HepG2 (cell line): ENCODE measurements at places on chromosomes 6 and 20. TPM values are rescaled to one million over a fixed set of nuclear protein-coding genes. Genes with fewer than 3 reads are reported as not detected.

Gene CRIP3
- total RNA-seq, result 3.5 and 6.3 TPM in 2 replicates

Gene FNDC11
- not detected in 2 replicates for total RNA-seq

Gene ADGB
- total RNA-seq, result not detected in 2 replicates

- H3K27me3 ChIP-seq, result peaks cover 34% of the 10 kb centered on the region
- peak overlapping the region; percentile 28 for H3K27ac ChIP-seq
- H3K4me1 ChIP-seq, result peaks cover 100% of the 10 kb centered on the region
- H3K36me3 ChIP-seq, result no peaks in the 10 kb centered on the region
Observed at GRCh38 chr20:50242863-50243609, 52.4 kb downstream of the CEBPB start.

DNA sequence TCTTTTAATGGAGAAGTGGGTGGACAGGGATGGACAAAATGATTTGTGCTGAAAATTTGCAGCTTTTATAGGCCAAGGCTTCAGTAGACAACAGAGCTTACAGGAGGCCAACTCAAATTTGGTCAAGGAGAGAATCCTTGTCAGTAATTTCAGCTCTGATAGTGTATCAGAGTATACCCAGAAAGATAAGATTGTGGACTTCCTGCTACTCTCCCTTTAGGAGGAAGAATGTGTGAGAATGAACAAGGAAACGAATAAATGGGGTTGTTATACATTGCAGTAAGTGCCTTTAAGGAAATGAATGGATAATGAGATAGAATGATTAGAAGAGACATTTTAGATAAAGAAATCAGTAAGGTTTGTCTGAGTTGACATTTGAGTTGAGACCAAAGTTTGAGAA lies 519.9 kb downstream of the UTRN start:
- H3K27me3 ChIP-seq, result no peaks in the 10 kb centered on the region
- no peaks in the 10 kb centered on the region for H3K4me1 ChIP-seq
- H3K27ac ChIP-seq, result no peak overlapping the region
- peaks cover 5% of the 10 kb centered on the region for H3K36me3 ChIP-seq
- no peak for DNase-seq
- no peak overlapping the region for H3K4me3 ChIP-seq
